NCI-H446 treated with DMSO at 0.1 percent for 48 hours (cell line): ENCODE measurements at places on chromosomes 3 and 15.

DNA sequence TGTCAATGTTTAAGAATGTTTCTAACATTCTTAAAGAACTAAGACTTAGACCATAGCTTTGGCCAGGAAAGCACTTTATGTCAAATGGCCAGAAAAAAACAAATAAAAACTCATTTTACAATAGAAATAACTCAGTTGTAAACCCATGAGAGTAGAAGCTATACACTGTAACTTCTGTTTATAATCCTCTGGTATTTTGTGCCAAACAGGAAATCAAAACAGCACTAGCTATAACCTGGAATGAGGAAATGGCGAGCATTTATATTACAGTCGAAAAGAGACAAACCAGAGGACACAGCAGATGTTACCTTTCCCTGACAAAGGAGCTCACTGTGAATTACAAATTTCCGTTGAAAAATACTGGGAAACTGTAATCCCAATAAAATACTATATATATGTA, 10.3 kb downstream of the GK5 start:
- DNase-seq = no peak

DNA sequence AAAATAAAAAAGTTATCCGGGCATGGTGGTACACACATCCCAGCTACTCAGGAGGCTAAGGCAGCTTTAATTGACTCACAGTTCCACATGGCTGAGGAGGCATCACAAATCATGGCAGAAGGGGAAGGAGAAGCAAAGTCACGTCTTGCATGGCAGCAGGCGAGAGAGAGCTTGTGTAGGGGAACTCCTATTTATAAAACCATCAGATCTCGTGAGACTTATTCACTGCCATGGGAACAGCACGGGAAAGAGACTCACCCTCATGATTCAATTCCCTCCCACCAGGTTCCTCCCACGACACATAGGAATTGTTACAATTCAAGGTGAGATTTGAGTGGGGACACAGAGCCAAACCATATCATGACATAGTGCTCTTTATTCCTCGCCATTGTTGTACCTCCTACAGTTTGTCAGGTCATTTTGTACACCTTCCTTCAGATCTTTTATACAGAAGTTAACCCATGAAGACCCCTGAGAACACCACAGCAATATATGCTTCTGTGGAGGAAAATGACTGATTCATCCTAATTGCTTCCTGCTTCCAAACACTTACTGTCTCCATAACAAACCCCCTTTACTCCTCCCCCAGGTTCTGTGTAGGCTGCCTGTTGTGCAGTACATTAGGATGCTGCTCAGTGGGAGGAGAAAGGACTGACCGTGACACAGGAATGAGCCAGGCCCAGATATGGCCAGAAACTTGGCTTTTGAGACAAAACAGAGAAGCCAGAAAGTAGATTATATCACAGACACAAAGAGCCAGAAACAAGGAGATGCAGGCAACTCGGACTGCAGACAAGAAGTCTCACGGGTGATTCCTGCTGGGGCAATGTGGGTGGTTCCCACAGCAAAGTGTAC, 67.9 kb upstream of the HEG1 start:
- no peak for DNase-seq

GRCh38 chr3:28745436-28745835, 396.8 kb upstream of the AZI2 start:
- DNase-seq = no peak

- DNase-seq = peak; percentile 3
Observed at GRCh38 chr3:73508330-73508954, 116.3 kb downstream of the PDZRN3 start.

GRCh38 chr15:29550834-29551465, 271.3 kb downstream of the TJP1 start:
- DNase-seq = no peak

- no peak for DNase-seq
Observed at GRCh38 chr3:50472958-50473357, 30.5 kb downstream of the CACNA2D2 start.

GRCh38 chr3:138937690-138938055, 9.3 kb downstream of the FOXL2 start:
- no peak for DNase-seq

- no peak for DNase-seq
Observed at GRCh38 chr3:184666442-184666841, 45.4 kb downstream of the MAGEF1 start.

- DNase-seq = no peak
Observed at GRCh38 chr3:2837239-2837638, 272.9 kb downstream of the IL5RA start.

- DNase-seq = no peak
Observed at GRCh38 chr3:151210676-151211381, 7.8 kb upstream of the GPR171 start.

DNA sequence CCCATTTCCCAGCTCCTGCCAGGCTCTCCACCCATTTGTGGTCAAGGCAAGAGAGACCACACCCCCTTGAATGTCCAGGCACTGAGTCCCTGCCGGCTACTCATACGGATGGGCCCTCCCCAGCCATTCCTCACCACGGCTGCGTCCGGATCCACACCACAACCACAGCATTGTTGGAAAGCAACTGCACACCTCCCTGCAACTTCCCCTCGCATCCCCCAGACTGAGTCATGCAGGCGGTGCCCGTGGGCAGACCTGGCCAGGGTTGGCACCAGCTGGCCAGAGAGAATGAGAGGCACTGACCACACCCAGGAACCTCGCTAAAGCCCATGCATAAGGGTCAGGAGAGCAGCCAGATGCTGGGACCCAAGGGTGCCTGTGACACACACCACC, 30.5 kb downstream of the LOXL1 start:
- no peak for DNase-seq

GRCh38 chr3:97974996-97975395, 2.8 kb upstream of the RIOX2 start:
- DNase-seq = no peak

DNA sequence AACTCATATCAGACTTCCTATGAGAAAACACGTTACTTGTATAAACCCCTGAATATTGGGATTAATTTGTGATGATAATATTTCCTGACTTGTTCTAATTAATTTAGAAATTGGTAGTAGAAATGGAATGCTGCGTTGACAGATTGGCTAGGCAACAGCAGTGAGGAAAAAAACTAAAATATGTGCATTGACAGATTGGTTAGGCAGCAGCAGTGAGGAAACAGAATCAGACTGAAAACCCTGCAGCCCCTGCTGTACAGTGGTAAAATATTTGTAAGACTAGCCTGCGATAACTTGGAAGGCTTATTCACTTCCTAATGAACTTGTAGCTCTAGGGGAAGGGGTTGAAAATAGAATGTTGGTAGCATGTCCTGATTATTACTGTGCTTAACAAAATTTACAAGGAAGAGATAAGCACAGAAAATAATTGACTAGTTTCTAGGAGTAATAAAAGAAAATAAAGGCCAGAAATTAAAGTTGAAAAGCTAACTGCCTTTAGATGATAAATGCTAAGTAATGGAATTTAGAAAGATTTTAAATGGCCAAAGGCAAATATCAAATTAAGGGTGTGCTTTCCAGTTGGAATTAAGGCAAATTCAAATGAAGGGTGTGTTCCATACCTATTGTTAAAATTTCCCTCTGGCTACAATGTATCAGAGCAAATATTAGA, 29.9 kb upstream of the IL16 start:
- DNase-seq = no peak

DNA sequence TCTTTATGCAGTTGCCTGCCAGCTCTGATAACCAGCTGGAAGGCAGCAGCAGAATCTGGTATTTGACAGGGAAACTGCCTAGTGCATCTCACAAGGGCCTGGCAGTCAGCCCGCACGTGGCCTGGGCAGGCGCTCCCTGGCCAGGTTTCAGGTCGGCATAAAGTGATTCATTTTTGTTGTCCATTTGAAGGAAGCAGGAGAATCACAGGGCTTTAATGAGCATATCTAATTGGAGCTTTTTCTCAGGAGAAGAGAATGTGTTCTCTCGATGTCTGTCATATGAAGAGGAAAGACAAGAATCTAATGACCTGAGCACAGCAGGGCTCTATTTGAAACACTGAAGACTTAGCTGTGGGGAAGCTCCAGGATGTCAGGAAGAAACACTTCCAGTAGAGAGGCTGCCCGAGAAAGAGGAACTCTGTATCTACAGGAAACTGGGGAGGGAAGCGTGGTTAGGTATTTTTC, 98.8 kb upstream of the MB21D2 start:
- DNase-seq = no peak

DNA sequence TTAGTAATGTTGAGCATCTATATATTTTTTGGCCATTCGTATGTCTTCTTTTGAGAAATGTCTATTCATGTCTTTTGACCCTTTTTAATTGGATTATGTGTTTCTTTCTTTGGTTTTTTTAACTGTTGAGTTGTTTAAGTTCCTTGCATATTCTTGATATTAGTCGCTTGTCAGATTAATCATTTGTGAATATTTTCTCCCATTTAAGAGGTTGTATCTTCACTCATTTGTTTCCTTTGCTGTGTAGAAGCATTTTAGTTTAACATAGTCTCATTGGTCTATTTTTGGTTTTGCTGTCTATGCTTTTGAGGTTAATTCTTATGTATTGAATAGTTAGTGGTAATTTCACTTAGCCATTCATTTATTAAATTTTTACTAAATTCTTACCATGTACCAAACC, 283.8 kb downstream of the ZPLD1 start:
- no peak for DNase-seq

- DNase-seq = no peak
Observed at GRCh38 chr3:14524311-14524711, 15.8 kb downstream of the GRIP2 start.
